AG04450 (cell line): ENCODE measurements at places on chromosomes 4 and X.

DNA sequence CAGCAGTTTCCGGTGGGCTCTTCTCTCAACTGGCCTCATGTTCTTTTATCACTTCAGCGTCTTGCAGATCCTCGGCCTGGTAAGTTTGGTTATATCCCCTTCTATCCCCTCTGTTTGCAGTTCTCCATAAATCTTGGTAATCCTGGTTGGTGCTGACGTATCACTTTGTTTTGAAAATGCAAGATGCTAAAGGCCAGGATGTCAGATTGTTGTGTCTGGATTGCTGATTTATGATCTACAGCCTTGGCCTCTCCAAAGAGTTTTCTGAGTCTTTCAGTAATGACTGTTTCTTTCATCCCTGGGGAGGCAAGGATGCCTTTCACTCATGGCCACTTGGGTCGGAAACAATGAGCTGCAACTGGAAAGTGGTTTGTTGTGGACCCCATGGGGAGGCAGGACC lies 146.4 kb downstream of the AMMECR1 start:
- DNase-seq = no peak

- peak; percentile 39 for DNase-seq
Observed at GRCh38 chrX:39896951-39897740, 200.6 kb downstream of the BCOR start.

DNA sequence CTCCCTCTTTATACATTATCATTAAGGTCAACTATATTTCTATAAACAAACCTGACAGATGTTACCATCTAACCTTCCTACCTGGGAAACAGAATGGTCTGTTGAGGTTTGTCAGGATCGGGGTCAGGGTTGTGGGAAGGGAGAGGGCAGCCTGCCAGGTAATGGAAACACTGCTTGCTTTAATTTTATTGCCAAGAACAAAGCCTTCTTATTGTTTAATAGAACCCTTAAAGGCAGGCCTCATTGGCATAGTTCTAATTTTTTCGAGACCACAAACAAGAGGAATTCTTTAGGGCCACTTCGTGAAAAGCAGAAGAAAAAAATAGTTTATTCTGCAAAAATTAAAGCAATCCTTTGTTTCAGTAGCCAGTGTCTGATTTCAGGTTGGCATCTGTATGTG lies 113.2 kb downstream of the MID1 start:
- no peak for DNase-seq

GRCh38 chr4:10096201-10096977 lies 20.2 kb downstream of the WDR1 start:
- DNase-seq = peak; percentile 80

DNA sequence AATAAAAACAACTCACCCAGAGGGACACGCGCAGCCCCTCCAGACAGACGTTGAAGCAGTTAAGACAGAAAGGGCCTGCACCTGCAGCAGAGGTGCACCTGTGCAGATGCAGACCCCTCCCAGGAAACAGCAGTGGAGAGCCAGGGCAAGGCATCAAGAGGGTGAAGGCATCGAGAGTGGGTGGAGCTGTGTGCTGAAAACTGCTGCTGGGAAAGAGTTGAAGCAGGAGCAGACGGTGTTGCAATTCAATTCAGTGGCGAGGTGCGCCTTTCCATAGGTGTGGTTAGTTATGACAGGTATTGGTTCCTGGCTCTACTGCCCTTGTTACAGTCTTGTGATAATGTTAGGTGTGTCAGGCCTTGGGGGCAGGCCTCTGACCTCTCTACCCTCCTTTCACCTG lies 16.7 kb downstream of the LETM1 start:
- no peak for DNase-seq

DNA sequence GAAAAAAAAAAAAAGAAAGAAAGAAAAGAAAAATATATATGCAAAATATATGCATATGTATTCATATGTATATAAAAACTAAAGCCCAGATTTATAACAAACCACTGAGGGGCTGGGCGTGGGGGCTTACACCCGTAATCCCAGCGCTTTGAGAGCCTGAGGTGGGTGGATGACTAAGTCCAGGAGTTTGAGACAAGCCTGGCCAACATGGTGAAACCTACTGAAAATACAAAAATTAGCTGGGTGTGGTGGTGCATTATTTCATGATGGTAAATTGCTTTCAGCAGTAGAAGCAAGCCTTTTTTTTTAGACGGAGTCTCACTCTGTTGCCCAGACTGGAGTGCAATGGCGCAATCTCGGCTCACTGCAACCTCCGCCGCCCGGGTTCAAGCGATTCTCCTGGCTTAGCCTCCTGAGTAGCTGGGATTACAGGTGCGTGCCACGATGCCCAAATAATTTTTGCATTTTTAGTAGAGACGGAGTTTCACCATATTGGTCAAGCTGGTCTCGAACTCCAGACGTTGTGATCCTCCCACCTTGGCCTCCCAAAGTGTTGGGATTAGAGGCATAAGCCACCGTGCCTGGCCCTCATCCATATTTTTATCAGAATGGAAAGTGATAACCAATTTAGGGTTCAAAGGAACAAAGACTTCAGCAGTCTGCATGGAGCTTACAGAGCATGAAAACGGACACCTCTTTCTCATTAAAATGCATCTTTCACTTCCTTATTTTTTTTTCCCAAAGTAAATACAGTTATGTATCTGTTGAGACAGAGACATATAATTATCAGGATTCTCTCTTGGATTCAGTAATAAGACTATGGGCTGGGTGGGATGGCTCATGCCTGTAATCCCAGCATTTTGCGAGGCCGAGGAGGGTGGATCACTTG lies 27.7 kb upstream of the MOB1B start:
- no peak for DNase-seq

GRCh38 chr4:88803600-88804096 lies 106.0 kb upstream of the NAP1L5 start:
- DNase-seq = peak; percentile 56
